ENCODE measurements at places on chromosomes 12 and 14. TPM values are rescaled to one million over a fixed set of nuclear protein-coding genes. Genes with fewer than 3 reads are reported as not detected.

Gene PRB2
- total RNA-seq = not detected

Gene RPL36AL
- total RNA-seq = 72.2 TPM

Gene TAS2R13
- total RNA-seq = 1.8 TPM

Gene AQP5
- not detected for total RNA-seq

Gene POMT2
- 20.8 TPM for total RNA-seq

Gene FOXG1
- total RNA-seq = not detected

Gene SEL1L
- total RNA-seq = 90.7 TPM

Gene AQP2
- total RNA-seq = not detected

Gene GALC
- total RNA-seq = 32.0 TPM

Gene KRT77
- total RNA-seq = not detected

Gene CCDC63
- not detected for total RNA-seq

Gene FGF6
- not detected for total RNA-seq

Gene WSCD2
- not detected for total RNA-seq

Gene FGD4
- 10.1 TPM for total RNA-seq

Gene GARIN6
- not detected for total RNA-seq

Gene AKT1
- total RNA-seq = 221 TPM

Gene ITGA7
- total RNA-seq = 4.4 TPM

Gene WDR20
- 21.9 TPM for total RNA-seq

Gene LRRIQ1
- 1.1 TPM for total RNA-seq

Gene KCNMB4
- total RNA-seq = 2.6 TPM

Gene PSMA3
- total RNA-seq = 71.6 TPM

Gene CTSG
- total RNA-seq = not detected

Gene TAS2R19
- total RNA-seq = 9.6 TPM

Gene ADAM21
- not detected for total RNA-seq

Gene HCAR3
- not detected for total RNA-seq

Gene KRT3
- total RNA-seq = not detected

Gene RNFT2
- 0.97 TPM for total RNA-seq

Gene STAT6
- total RNA-seq = 138 TPM

Gene CYP27B1
- 1.2 TPM for total RNA-seq

Gene CD63
- total RNA-seq = 1,281 TPM

Gene SYCP3
- total RNA-seq = 0.16 TPM

Gene ABCC9
- total RNA-seq = 7.7 TPM

Gene KCNA5
- not detected for total RNA-seq

Gene IFNG
- total RNA-seq = not detected

Gene AMDHD1
- under 0.01 TPM for total RNA-seq

Gene SHMT2
- 209 TPM for total RNA-seq

Gene FCF1
- 27.8 TPM for total RNA-seq

Gene OTX2
- not detected for total RNA-seq

Gene TEX52
- not detected for total RNA-seq

Gene GLS2
- not detected for total RNA-seq

Gene SLC22A17
- 27.3 TPM for total RNA-seq

Gene COPZ1
- 111 TPM for total RNA-seq

Measured in hair follicle dermal papilla cell (primary cell).